Kasumi-1 (cell line): ENCODE measurements at places on chromosomes 1 and 21.
A peak's percentile ranks its signal among the peaks of the same experiment; 100 is the strongest.

- no peak for DNase-seq
These were observed 64.9 kb upstream of the FCGR2A start for GRCh38 chr1:161440312-161440894.

DNA sequence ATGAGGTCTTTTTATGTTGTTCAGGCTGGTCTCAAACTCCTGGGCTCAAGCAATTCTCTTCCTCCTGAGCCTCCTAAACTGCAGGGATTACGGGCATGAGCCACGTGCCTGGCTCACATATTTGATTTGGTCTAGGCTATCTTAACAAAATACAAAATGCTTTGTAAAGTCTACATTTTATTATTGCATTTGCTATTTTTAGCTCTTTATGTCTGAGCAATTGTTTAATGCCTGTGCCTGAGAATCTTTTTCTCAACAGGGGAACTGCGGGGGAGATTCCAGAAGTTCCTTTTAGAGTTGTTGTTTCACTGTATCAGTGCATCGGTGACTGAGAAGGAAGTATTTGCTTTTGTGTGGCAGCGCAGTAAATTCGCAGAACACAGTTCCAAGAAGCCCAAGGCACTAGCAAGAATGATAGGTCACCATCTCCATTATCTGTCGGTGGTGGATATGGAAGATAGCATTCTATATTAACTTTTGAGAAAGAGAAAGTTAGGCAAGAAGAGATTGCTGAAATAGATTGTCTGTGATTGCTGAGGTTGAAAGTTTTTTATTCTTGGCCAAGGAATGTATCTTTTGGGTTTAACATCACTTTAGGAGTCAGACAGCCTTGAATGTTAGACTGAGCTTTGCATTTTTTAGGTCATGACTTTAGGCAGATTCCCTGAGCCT is 167.3 kb downstream of the PDE4B start:
- no peak for DNase-seq

DNA sequence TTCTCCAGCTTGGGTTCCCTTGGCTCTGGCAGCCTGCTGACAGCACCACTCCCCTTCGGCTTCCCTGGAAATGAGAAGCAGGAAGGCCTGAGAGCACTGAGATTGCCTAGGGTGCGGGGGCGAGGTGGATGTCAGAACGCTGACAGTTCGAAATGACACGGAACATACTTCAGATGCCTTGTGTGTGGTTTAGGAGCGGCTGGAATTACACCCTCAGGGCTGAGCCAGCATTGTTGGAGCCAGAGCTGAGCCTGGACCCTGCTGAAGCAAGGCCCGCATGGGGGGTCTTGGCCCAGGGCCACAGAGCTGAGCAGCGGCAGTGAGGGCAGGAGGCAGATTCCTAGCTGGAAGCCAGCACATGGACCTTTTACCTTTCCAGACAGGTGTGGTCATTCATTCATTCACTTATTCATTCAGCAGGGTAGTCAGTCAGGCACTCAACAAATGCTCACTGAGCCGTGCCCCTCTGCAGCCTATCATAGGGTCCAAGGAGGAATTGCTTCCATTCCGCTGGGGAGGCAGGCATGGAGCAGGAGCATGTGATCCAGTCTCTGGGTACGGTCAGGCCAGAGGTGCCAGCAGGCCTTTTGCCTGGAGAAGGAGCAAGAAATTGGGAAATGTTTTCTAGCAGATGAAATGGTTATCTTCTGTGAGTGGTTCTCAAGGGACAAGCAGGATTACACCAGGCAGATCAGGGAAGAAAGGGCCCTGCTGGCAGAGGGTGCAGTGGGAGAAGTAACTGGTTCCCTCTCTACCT is 6.6 kb upstream of the FOXE3 start:
- DNase-seq: no peak

DNA sequence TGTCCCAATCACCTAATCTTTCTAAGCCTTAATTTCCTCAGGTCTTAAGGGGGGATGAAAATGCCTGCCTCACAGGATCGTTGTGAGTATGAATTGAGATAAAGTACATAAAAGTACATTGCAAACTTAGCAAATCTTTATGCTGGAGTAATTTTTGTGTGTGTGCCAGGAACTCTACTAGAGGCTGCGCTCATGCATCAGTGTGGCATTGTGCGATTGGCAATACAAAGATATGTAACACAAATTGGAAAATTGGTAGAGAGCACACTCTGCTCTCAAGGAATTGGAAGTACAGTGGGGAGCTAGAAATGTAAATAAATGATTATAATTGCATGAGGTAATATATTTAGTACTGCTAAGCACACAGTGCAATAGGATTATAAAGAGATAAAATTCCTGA is 398.3 kb downstream of the DUSP10 start:
- DNase-seq: no peak

DNA sequence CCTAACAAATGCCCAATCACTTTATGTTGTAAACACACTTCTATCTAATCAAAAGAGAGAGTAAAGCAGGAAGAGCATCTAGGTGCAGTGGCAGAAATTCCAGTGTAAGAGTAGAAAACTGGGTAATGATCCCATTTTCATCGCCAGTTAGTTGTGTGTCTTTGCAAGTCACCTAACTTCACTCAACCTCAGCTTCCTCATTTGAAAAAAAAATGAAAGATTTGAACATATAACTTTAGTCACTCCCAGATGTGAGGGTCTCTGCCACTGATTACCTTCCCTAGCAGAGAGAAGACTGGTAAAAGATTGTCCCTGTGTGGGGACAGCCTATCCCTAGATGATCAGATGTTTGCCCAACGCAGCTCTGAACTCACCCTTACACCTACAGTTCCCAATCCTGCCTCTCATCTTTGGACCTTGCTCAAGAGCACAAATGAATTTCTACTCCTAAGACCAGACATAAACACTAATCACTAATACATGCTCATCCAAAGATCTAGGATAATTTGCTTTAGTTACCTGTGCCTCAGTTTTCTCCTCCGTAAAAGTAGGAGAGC is 25.2 kb upstream of the DUSP23 start:
- DNase-seq: peak; percentile 8

DNA sequence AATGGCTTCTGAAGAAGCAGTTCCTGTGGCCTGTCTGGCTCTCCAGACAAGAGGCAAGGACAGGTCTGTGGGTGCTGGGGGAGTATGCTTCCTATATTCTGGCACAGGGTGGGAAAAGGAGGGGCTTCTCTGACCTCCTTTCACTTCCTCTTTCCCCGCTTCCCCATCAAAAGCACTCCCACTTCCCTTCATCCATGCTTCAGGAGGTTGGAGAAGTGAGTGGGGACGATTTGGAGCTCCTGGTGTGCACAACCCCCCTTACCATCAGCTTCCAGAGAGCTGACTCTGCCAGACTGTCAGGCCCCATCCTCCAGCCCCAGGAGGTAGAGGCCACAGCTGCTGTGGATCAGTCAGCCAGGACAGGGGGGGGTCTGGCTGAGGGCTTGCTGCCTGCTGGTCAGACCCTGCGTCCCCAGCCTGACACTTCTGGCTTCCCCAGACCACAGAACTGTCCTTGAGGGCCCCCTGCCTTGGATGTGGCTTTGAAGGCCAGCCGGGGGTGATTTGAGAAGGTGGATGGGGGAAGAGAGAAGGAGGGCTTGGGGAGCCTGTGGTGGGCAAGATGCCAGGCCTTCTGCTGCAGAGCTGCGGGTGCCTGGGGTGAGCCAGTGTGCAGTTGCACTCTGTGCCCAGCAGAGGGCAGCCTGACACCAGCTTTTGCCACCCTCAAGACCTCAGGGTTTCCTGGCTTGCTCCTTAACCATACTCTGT is 21.5 kb upstream of the TMEM222 start:
- DNase-seq: peak; percentile 87
